ENCODE measurements at places on chromosomes 6 and 20. TPM values are rescaled to one million over a fixed set of nuclear protein-coding genes. Genes with fewer than 3 reads are reported as not detected.
A peak's percentile ranks its signal among the peaks of the same experiment; 100 is the strongest.

SAMD3 gene
- total RNA-seq, result 29.7 TPM

IL20RA gene
- total RNA-seq, result not detected

FOXQ1 gene
- not detected for total RNA-seq

DNA sequence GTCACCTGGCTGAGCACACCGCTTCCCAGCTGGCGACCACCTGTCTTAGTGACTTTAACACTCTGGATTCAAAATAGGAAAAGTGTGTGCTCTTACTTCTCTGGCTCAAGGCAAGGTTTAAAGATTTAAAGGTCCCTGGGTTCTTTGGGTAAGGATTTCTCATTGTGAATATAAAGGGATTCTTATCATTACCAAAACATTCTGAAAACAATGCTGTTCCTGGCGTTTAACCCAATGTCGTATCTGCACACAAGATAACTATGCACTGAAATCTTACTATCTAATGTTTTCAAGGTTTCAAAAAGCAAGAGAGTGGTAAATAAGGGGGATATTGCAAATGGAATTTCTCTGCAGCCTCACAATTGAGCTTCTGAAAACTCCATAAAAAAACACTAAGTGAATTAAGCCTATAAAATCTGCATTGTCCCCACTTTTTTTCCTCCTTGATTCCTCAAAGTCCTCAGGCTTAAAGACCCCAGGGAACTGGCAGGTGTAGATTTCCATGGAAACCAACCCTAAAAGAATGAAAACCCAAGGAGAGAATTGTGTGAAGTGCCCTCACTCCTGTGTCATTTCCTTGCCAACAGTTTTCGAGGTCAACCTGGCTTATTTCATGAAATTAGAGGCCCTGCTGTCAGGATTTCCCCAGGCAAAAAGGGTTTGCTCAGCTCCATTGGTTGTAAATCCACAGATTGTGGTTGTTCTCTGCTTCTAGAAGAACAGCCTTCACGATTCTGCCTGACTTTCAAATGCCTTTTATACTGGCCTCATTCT, 44.0 kb downstream of the BMP2 start:
- H3K36me3 ChIP-seq, result no peaks in the 10 kb centered on the region
- no peaks in the 10 kb centered on the region for H3K4me1 ChIP-seq
- H3K4me3 ChIP-seq, result no peak overlapping the region
- no peak for DNase-seq

DNA sequence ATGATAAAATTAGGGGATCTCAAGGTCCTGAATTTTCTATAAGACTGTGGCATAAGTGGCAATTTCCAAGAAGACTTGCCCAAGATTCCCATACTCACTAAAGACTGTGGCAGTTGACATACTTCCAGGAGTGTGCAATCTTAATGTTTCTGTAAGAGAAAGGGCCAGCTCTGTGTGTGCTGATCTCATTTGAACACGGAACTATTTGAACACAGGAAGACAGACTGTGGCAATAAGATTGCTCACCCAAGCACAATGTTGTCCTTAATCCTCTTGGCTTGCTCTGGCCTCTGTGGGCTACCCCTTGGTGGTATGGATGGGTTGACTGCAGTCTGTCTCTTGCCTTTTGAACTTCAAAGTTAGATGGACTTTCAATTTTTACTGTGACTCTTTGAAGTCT, 151.4 kb downstream of the PHF3 start:
- no peaks in the 10 kb centered on the region for H3K36me3 ChIP-seq
- DNase-seq, result no peak
- H3K4me1 ChIP-seq, result no peaks in the 10 kb centered on the region
- H3K27me3 ChIP-seq, result no peaks in the 10 kb centered on the region
- no peak overlapping the region for H3K4me3 ChIP-seq

- H3K4me1 ChIP-seq, result no peaks in the 10 kb centered on the region
- no peak overlapping the region for H3K4me3 ChIP-seq
- H3K27ac ChIP-seq, result no peak overlapping the region
- no peak for DNase-seq
Measured at GRCh38 chr6:125182237-125183008, 28.9 kb downstream of the TPD52L1 start.

STX7 gene
- total RNA-seq, result 22.7 TPM

HAO1 gene
- not detected for total RNA-seq

DNA sequence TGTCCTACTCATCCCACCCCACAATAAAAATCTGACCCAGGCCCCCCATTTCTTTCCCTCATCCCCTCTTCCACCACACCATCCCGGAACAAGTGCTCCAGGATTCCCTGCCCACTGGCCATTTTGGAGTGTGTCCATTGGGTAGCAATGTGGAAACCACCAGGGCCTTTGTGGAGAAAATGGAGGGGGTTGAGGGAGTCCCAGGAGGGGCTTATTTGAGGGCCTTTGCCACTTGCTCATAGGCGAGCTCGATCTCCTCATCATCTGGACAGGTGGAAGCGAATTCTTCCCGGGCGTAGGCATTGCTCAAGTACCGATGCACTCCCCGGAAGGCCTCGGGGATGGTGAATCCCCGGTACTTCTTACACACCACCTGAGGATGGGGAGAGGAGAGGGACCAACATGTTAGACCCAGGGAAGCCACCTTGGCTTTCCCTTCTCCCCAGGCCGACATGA, 1.6 kb upstream of the DDAH2 start:
- H3K4me3 ChIP-seq, result peak overlapping the region; percentile 96
- H3K27ac ChIP-seq, result peak overlapping the region; percentile 68
- DNase-seq, result no peak
- peaks cover 66% of the 10 kb centered on the region for H3K4me1 ChIP-seq
- no peaks in the 10 kb centered on the region for H3K27me3 ChIP-seq

DNA sequence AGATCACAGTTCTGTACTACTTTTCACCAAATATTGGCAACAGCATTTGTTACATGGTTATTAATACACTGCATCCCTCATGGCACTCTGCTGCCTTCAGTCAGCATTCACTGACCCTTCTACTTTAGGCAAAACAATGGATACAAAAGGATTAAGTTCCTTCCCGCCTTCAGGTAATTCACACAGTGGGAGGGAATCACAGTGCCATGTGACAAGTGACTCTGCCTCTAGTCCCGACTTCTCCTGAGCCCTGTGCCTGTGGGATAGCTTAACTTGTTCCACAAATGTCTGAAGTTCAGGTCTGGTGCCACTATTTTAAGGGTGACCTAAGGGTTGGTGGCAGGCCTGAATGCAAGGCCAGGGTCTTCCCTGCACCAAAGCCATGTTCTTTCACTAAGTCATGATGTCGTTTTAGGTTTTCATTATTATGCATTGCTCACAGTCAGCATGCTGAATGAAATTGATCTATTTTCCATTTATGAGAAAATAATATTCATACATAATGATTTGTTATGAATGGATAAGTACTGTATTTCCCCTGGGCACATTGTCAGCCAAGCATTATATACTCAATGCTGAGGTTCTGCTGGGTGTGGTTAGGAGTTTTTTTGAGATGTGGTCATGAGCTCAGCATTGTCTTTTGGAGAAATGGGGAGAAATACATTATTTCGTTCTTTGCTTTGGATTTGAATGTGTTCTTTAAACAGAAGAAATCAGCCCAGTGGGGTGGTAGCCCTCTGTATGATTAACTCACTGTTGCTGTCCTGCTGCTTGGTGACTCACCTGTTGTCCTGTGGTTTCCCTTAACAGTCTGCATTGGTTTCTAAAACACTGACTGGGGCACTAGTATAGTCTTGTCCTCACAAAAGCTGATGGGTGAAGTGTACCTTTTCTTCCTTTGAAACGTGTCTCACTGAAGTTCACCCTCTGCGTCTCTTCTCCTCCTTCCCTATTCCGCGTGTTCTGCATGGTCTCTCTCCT, 66.4 kb downstream of the AFDN start:
- no peaks in the 10 kb centered on the region for H3K4me1 ChIP-seq
- H3K27ac ChIP-seq, result no peak overlapping the region
- H3K27me3 ChIP-seq, result no peaks in the 10 kb centered on the region
- no peak overlapping the region for H3K4me3 ChIP-seq

NHLRC1 gene
- 1.1 TPM for total RNA-seq

DNA sequence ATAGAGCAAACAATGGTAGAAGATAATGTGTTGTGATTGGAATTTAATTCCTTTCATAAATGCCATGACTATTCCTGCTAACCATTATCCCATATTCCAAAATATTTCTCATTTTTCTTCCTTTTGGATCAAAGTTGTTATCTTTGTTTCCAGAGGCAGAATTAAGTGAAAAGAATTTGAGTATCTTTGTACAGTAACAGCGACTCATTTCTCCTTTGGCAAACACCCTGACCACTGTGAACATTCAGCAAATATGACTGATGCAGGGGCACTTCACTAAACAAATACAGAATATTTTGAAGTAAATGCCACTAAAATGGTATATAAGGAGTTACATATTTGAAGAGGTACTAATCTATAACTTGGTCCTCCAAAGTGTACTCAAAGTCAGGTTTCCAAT, 105.0 kb upstream of the LAMP5 start:
- no peaks in the 10 kb centered on the region for H3K36me3 ChIP-seq
- H3K4me3 ChIP-seq, result no peak overlapping the region
- no peaks in the 10 kb centered on the region for H3K4me1 ChIP-seq
- no peak overlapping the region for H3K27ac ChIP-seq
- no peak for DNase-seq
- H3K27me3 ChIP-seq, result no peaks in the 10 kb centered on the region

JPH2 gene
- not detected for total RNA-seq

DNA sequence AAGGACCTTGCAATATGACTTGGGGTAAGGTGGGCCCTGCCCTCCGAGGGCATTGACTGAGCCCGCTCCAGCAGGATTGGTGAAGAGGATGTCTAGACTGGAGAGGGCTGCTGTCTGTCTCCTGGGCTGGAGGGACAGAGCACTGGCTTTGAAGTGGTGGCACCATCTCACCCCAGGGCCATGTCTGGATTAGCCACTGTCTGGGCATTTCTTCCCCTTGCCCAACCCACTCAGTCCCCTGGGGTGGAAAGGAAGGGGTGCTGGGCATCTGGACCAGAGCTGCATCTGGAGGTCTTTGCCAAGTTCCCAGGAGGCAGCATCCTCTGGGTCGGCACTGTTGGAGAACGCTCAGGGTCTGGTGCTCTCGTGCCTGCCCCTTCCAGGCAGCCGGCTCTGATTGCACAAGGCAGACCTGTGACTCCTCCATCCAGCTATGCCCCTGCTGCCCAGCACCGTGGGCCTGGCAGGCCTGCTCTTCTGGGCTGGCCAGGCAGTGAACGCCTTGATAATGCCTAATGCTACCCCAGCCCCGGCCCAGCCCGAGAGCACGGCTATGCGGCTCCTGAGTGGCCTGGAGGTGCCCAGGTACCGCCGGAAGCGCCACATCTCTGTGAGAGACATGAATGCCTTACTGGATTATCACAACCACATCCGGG, at the start of gene R3HDML:
TSS of gene R3HDML (plus strand) at position 319 of the 656 bp plus-strand sequence. CDS start at position 434, 115 bp downstream.
- H3K27ac ChIP-seq, result no peak within 1 kb of the TSS
- H3K36me3 ChIP-seq, result no peaks in the 10 kb centered on the region
- DNase-seq, result no peak
- peaks cover 2% of the 10 kb centered on the region for H3K27me3 ChIP-seq
- no peaks in the 10 kb centered on the region for H3K4me1 ChIP-seq

TREML1 gene
- not detected for total RNA-seq

KCNG1 gene
- not detected for total RNA-seq

DNA sequence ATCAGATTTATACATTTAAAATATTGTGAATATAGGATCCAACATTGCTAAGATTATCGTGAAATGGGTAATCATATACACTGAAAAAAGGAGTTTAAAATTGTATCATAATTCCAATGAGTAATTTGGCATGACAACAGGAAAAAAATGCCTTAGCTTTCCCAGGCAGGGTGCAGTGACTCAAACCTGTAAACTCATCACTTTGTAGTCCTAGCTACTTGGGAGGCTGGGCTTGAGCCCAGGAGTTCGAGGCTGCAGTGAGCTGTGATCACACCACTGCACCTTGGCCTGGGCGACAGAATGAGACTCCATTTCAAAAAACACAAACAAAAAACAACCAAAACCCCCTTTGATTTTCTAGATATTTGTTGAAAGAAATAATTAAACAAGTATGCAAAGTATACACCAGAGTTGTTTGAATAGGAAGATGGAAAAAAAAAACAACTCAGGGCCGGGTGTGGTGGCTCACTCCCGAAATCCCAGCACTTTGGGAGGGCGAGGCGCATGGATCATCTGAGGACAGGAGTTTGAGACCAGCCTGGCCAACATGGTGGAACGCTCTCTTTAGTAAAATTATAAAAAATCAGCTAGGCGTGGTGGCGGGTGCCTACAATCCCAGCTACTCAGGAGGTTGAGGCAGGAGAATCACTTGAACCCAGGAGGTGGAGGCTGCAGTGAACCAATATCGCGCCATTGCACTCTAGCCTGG, 98.7 kb downstream of the TRERF1 start:
- H3K4me1 ChIP-seq, result peaks cover 2% of the 10 kb centered on the region
- no peaks in the 10 kb centered on the region for H3K27me3 ChIP-seq
- DNase-seq, result no peak
- H3K27ac ChIP-seq, result no peak overlapping the region
- H3K4me3 ChIP-seq, result no peak overlapping the region

PROKR2 gene
- not detected for total RNA-seq

GRCh38 chr6:37314487-37315156, 39.2 kb upstream of the RNF8 start:
- DNase-seq, result peak; percentile 30
- H3K27me3 ChIP-seq, result no peaks in the 10 kb centered on the region
- H3K4me1 ChIP-seq, result no peaks in the 10 kb centered on the region
- no peak overlapping the region for H3K27ac ChIP-seq

DNA sequence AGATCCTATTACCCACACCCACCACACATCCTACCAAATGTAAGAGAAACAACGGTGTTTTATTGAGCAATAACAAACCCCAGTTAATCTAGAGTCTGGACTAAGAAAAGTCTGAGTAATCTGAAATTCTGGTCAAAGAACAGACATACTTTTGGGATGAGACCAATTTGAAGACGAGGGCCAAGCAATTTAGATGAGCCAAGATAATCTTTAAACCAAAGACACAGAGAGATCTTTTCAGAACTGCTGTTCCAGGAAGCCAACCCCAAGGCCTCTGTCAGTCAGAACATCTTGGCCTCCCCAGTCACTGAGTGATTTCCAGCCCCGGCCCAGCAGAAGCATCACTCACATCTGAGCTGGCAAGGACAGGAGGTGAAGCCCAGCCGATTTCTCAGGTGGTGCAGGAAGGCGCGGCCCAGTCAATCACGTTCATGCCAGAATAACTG, 118.5 kb upstream of the SYNDIG1 start:
- H3K27ac ChIP-seq, result no peak overlapping the region
- H3K27me3 ChIP-seq, result no peaks in the 10 kb centered on the region
- H3K4me1 ChIP-seq, result no peaks in the 10 kb centered on the region
- H3K36me3 ChIP-seq, result no peaks in the 10 kb centered on the region

GRCh38 chr6:44955145-44955544, 373.0 kb upstream of the RUNX2 start:
- H3K4me1 ChIP-seq, result peaks cover 10% of the 10 kb centered on the region
- H3K27ac ChIP-seq, result no peak overlapping the region
- H3K27me3 ChIP-seq, result no peaks in the 10 kb centered on the region
- DNase-seq, result no peak
- H3K4me3 ChIP-seq, result no peak overlapping the region
- H3K36me3 ChIP-seq, result no peaks in the 10 kb centered on the region

- H3K36me3 ChIP-seq, result no peaks in the 10 kb centered on the region
- H3K27me3 ChIP-seq, result no peaks in the 10 kb centered on the region
- no peak overlapping the region for H3K27ac ChIP-seq
- no peak for DNase-seq
- no peaks in the 10 kb centered on the region for H3K4me1 ChIP-seq
Measured at GRCh38 chr20:55656231-55656775, 349.0 kb downstream of the CBLN4 start.

MYB gene
- total RNA-seq, result 4.7 TPM

ZKSCAN3 gene
- 12.4 TPM for total RNA-seq

ZNF165 gene
- 1.4 TPM for total RNA-seq

HNF4A gene
- total RNA-seq, result not detected

All from CD4-positive, alpha-beta memory T cell (primary cell).